ENCODE measurements at places on chromosomes 7 and 10.

DNA sequence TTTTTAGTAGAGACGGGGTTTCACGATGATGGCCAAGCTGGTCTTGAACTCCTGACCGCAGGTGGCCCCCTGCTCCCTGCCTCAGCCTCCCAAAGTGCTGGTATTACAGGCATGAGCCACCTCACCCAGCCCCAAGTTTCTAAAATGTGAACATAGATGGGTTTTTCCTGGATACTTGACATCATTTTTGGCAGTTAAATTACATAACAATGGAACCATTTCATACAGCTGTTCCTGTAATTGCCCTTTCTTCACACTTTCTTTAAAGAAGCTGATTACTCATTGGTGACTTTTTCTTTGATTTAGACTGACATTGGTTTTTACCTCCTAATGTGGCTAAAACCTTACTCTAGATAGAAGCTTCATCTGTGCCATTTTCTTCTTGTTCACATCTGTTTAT lies 5.9 kb downstream of the ZKSCAN1 start:
- no peak for DNase-seq

DNA sequence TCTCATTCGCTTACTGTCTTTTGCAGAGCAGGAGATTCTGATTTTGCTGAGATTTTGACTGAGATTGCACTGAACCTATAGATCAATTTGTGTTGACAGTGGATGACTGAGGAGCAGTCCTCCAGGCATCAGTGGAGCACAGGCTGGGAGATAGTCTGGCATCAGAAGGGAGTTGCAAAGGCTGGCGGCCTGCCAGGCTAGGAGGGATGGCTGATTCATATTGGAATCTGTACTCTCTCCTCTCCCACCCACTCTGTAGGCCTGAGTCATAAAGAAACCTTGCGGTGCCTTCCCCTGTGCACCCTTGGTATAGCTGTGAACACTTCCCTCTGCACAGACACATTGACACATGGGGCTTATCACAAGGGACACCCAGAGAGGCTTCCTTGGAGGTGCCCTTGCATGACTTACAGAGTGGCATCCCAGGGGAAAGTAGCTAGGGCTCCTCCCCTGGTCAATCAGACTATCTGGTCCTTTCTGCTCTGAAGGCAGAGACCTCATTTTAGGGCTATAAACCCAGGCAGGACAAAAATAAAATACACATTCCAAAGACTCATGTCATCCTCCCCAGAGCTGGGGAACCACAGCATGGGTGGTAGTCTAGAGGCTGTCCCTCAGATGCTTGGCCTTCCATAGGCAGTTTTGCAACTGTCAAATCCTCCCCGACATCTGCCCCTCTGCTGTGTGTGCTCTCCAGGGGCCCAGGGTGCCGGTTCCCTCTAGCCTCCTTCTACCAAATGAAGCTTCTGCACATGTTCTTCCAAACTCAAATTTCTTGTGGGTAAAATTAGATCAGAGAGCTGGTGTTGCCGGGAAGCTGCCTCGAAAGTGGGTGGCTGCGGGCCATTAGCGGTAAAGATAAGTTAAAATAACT lies 37.4 kb upstream of the EEPD1 start:
- DNase-seq = peak; percentile 79

DNA sequence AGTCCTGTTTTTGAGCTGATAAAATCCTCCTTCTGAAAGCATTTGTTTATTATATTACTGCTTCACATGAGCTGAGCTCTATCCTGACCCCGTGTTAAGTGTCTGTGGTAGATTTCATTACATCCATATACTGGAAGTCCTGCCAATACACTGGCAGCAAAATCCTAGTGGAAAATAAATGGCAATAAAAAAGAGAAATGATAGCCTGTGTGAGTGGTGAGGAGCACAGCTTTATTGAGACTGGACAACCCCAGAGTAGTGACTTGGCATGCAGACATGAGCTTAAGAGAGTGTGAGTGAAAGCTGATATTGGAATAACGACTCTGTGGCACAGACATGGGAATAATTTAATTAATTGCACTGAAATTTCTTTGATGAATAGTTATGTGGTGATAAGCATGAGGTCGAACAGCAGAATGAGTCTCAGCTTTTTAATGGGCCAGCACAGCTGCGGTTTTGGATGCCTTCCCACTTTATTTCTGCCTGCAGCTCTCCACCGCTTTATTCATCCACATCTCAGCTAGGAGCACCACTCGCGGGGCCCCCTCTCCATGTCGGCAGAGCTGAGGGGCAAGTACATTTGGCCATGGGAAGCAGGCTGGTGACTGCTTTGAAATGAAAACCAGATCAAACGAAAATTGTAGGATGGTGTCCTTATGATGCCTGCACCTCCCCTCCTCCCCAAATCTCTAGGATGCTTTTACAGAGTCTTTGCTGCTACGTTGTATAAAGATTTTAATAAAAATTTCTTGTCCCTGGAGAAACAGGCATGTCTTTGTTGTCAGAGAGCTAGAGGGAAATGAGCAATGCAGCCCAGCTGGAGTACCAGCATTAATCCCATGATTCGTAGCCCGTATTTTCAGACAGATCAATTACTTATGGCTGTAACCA lies 494.3 kb downstream of the AUTS2 start:
- no peak for DNase-seq

GRCh38 chr7:95367606-95368005 lies 28.6 kb downstream of the PON3 start:
- DNase-seq = no peak

- no peak for DNase-seq
Observed at GRCh38 chr10:484441-484924, 205.0 kb downstream of the DIP2C start.

GRCh38 chr10:74955796-74956195 lies 129.4 kb downstream of the KAT6B start:
- no peak for DNase-seq
